Fibroblast of skin of left biceps (primary cell): ENCODE measurements at places on chromosomes 1 and 21.

- DNase-seq, result no peak
Observed at GRCh38 chr1:10734962-10735544, 61.4 kb downstream of the CASZ1 start.

GRCh38 chr21:26519142-26519541 lies 53.9 kb downstream of the CYYR1 start:
- DNase-seq, result no peak

DNA sequence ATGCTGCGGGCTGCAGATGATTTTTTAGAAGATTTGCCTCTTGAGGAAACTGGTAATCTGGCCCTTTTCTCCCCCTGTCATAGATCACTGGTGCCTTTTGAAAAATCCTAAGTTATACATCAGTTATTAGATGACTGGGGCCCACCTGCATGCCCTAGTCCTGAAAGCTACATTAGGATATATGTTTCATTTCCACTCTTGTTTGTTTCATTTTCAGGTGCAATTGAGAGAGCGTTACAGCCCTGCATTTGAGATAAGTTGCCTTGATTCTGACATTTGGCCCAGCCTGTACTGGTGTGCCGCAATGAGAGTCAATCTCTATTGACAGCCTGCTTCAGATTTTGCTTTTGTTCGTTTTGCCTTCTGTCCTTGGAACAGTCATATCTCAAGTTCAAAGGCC lies 8.1 kb upstream of the IFI44 start:
- DNase-seq, result no peak

DNA sequence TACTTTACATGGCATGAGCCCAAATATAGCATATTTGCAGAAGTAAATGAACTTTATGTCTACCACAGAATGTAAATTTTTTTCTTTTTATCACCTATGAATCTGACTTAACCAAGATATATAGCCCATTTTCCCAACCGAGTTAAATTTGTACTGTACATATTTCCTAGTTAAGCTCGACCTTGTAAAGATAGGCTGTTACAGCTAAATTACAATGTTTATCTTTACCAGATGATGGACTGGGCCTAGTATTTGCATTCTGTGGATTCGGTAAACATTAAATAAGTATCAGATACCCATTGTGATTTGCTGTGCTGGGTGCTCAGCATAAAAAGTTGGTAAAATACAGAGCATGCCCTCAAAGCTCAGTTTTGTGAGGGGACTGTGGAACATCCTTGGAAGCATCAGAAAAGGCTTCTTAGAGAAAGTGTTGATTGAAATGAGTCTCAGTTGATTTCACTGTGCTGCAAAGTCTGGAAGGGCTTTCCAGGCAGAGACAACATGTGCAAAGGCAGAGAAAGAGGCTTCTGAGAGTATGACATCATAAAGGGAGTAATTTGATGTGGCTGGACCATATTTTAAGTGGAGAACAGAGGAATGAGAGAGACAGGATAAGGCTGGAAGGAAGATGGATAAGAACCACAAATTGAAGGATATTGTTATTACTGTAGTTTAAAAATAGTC lies 27.4 kb downstream of the MORC3 start:
- no peak for DNase-seq

DNA sequence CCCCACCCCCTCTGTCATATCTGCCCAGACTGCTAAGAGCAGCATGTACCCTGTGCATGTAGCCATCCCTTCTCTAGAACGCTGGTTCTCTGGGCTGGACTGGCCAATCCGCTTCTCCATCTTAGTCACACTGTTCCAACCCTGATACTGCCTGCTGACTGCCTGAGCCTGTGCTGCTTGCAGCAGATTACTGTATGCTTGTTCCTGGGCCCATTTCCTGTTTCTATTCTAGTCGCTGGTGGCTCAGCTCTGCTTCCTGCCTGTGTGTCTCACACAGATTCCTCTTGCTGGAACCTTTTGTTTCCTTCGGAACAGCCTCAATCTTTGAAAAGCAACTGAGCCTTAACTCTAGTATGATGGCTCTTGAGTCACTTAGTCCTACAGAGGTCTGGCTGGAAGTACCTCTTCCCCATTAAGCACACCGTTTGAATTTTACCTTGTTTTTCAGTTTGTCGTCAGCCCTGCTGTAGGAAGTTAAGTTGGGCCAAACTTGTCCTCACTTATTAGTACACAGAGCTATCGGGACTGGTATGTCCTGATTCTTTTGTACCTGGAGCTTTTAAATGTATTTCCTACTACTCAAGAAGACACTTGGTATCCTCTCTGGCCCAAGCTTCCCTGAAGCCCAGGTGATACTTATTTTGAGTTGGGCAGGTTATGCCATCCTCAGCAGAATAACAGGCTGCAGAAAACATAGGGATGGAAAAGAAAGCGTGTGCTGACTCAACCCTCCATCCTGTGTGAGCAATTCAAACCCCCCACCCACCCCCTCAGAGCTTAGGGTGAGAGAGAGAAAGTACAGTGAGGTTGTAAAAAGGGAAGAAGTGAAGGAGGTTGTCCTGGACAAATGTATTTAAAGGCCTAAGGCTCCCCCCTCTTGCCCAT lies 43.4 kb upstream of the PIGV start:
- peak; percentile 44 for DNase-seq

DNA sequence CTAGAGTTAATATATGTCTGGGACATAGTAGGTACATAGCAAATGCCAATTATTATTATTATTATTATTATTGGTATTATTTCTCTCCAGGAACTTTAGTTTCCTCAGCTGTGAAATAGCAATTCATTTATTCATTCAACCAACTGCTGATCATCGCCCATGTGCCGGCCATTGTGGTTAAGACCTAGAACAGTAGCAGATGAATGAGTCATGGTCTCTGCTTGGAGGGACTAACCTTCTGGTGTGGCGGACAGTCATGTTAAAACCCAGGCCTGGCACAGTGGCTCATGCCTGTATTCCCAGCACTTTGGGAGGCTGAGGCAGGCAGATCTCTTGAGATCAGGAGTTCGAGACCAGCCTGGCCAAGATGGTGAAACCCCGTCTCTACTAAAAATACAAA lies 23.8 kb upstream of the LDLRAP1 start:
- no peak for DNase-seq

DNA sequence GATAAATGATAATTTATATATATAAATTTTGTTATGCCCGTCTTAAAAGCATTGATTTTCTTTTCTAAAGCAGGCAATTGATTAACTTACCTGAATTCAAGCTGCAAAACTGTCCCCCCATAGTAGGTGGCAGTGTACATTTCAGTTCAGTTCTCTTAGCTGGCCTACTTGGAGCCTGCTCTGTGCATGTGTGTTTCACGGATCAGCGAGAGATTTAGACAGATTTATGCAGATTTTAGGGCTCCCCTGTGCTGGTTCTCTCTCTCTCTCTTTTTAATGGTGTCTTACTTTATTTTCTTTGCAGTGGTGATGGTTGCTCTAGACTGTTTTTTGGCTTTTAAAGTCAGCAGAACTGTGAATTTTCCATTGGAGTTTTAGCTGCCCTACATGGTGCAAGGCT lies 30.7 kb downstream of the CLIC4 start:
- DNase-seq, result no peak

DNA sequence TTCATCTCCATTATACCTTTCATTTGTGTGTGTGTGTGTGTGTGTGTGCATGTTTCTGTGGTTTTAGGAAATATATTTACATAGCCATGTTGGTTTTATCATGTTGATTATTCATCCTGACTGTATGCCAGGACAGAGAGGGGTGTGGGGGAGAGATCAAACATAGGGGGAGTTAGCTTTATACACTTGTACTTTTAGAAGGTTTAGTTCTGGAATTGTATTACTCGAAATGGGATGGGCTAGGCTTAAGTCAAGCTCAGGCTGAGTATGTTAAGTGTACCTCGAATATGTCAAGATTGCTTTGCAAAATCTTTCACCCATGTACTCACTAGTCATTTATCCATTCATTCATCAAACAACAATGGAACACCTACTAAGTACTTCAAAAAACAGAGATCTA lies 123.3 kb downstream of the HMCN1 start:
- no peak for DNase-seq
